Hepatocyte (in vitro differentiated cells): ENCODE measurements at places on chromosomes 12 and 14. TPM values are rescaled to one million over a fixed set of nuclear protein-coding genes. Genes with fewer than 3 reads are reported as not detected.
A peak's percentile ranks its signal among the peaks of the same experiment; 100 is the strongest.

GUCY2C gene
- polyA plus RNA-seq = 12.9 and 26.5 TPM in 2 replicates

AGAP2 gene
- polyA plus RNA-seq = 0.04 TPM in 2 replicates

GPR132 gene
- polyA plus RNA-seq = 0.23 and 0.41 TPM in 2 replicates

FAM181A gene
- 0.90 TPM in 1 of 2 replicates, not detected in the other for polyA plus RNA-seq

C14orf180 gene
- polyA plus RNA-seq = 1.1 and 4.5 TPM in 2 replicates

PROX2 gene
- 0.50 TPM in 1 of 2 replicates, not detected in the other for polyA plus RNA-seq

PMCH gene
- polyA plus RNA-seq = not detected in 2 replicates

HCAR2 gene
- polyA plus RNA-seq = 3.7 and 5.0 TPM in 2 replicates

BCL11B gene
- 0.28 and 0.50 TPM in 2 replicates for polyA plus RNA-seq

GPD1 gene
- 20.4 and 30.6 TPM in 2 replicates for polyA plus RNA-seq

HOXC10 gene
- 1.6 and 1.7 TPM in 2 replicates for polyA plus RNA-seq

PLEKHG3 gene
- polyA plus RNA-seq = 37.1 and 42.7 TPM in 2 replicates

GRCh38 chr12:107449891-107450290 lies 235.7 kb upstream of the PWP1 start:
- no peak for DNase-seq

GRCh38 chr12:106974511-106974910 lies 12.4 kb downstream of the MTERF2 start:
- DNase-seq = peak; percentile 45

DNA sequence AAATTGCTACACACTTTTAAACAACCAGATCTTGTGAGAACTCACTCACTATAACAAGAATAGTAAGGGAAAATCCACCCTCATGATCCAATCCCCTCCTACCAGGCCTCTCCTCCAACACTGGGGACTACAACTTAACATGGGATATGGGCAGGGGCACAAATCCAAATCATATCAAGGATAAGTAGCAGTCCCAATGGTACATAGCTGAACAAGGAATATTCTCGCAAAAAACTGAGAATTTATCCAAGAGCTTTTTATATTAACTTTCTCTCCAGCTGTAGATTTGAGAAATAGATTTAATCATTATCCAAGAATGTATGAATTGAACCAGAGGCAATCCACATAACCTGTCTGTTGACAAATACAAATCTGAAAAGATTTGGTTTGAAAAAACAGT lies 185.2 kb downstream of the TMTC3 start:
- no peak for DNase-seq

DNA sequence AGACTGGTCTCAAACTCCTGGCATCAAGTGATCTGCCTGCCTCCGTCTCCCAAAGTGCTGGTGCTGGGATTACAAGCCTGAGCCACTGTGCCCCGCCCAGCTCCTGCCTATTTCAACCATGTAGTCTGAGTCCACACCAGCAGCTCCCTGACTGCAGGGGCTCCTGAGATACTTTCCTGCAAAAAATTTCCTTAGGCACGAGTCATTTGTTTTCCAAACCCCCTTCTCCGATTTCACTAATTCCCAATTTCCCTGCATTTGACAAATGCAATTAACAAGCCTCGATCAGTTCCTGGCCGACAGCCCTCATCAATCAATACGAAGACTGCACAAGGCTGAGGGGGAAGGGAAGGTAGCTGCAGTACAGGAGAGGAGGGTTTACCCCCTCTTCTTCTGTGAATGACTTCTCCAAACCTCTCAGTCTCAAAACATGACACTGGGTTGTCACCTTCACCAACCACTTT lies 10.1 kb downstream of the PSMB5 start:
- no peak for DNase-seq

- DNase-seq = no peak
Measured at GRCh38 chr14:88078525-88078924, 73.6 kb downstream of the GPR65 start.

GRCh38 chr14:105168496-105168978 lies at the start of gene JAG2:
Gene JAG2 (minus strand): TSS chr14:105168776. CDS start chr14:105168420, 356 bp downstream.
- peak; percentile 56 for DNase-seq

GRCh38 chr12:103620395-103620794 lies 33.3 kb downstream of the STAB2 start:
- no peak for DNase-seq

DNA sequence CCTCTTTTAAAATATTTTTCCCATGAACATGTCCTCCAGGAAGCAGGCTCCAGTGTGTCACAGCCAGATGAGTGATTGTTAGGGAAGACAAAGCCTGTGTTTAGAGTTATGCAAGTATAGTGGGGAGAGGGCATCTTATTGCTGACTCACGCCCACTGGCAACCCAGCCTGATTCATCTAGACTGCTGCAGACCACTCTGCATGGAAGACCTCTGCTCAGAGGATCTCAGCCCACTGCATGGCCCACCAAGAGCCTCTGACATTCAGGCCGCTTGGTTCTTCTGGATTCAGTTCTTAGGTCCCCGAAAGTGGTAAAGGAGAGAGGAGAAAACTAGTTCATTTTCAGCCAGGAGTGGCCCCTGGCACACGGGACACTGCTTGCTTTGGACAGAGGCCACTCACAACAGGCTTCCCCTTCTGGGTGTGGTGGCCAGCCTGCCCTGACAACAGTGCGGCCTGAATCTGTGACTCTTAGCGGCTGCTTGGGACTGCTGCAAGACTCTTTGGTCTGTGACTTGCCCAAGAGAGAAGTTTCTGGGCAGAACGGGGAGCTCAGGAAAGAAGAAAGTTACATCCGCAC lies 266.3 kb downstream of the ZFP36L1 start:
- DNase-seq = no peak

DNA sequence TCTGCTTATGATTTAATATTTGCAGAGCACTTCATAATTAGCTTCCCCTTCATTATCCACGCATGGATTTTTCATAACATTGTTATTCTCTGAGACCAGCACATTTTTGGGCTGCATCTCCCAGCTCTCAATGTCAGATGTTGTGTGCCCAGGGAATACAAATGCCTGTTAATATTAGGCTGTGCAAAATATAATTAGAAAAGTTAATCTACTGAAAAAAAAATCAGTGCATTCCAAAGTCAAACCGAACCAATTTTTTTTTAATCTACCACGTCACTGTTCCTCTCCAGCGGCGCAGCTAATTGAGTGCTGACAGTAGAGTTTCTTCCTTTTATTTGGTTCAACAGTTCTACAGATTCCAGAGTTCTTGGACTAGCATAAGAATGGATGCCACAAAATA lies 191.0 kb upstream of the RGS6 start:
- DNase-seq = no peak

DNA sequence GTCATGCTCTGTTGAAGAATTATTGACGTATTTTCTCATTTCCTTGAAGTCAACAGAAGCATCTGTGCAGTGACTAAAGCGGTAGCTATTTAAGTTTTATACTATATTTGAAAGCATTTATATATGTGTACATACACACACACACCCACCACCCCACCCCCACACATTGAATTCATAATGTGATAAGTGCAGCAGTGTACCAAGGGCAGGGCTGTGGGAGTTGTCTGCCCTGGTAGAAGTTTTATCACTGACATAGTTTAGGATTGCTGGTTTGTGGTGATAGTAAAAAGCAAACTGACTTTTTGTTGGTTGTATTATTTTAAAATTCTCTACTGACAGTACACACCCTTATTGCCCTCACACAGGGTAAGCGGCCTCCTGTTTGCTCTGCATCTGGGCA lies 39.1 kb downstream of the GAS2L3 start:
- no peak for DNase-seq

- DNase-seq = peak; percentile 71
Measured at GRCh38 chr14:104393898-104394381, 185.6 kb upstream of the C14orf180 start.

- no peak for DNase-seq
Measured at GRCh38 chr12:98730412-98730811, 85.3 kb downstream of the APAF1 start.

DNA sequence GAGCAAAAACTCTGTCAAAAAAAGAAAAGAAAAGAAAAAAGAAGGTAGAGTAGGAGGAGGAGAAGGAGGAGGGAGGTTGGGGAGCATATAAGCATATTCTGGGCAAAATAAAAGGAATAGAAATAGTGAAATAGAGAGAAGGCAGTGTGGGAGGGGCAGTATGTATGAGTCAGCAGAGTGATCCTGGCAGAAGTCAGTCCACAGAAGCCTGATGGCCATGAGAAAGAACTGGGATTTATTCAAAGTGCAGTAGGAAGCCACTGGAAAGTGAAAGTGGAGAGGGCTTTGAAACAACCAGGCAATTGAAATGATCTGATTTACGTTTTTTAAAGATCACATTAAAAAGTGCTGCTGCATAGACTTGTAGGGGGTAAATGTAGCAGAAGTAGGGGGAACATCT lies 368.6 kb upstream of the USP15 start:
- DNase-seq = peak; percentile 11

- no peak for DNase-seq
Measured at GRCh38 chr12:54337854-54338650, 13.1 kb downstream of the COPZ1 start.

DNA sequence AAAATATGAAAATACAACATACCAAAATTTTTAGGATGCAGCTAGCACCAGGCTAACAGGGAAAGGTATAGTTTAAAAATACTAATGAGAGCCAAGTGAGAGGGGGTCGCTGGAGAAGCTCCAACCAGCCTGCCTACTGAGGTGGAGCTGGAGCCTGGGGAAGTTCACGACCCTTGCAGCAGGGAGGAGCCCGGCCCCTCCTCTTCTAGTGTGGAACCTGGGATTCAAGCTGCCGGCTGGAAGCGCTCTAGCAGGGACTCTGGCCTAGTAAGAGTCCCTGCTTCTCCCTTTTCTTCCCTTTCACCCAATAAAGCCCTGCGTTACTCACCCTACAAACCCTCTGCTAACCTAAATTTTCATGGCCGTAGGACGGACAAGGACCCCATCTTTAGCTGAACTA lies 5.0 kb upstream of the KCNK13 start:
- no peak for DNase-seq

- peak; percentile 57 for DNase-seq
Measured at GRCh38 chr14:104048758-104049507, 36.6 kb upstream of the ASPG start.

DNA sequence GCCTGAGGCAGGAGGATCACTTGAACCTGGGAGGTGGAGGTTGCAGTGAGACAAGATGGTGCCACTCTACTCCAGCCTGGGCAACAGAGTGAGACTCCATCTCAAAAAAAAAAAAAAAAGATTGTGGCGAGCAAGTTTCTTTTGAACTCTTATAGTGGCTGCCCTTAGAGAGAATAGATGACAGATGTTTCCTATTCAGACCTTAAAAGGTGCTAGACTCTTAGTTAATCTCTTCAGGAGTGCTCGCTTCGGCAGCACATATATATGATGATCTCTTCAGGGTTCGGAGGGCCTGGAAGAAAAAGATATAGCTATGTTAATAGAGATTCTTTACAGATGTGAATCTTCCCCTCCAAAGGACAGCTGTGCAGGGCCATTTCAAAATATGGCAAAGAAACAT lies 73.1 kb upstream of the AMN1 start:
- DNase-seq = no peak

DNA sequence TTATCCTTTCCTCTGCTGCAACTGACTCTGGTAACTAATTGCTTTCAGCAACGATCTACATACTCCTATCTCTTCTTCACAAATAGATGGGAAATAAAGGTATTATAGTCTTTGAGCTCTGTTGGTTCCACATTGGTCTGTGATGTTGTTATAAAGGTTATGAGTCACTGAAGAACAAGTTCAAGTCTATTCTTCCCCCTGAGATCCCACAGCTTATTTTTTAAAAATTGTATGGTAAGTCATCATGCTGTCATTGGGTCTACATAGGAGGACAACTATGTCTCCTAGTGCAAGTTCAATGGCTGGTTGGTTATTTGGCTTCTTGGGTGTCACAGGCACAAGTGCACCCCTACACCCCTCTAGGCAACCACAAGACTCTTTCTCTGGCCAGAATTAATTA lies 49.6 kb upstream of the PTCSC3 start:
- no peak for DNase-seq

- no peak for DNase-seq
Measured at GRCh38 chr12:67504026-67504425, 144.5 kb upstream of the DYRK2 start.

- DNase-seq = no peak
Measured at GRCh38 chr14:100523843-100524169, 63.4 kb downstream of the BEGAIN start.

GRCh38 chr12:21346542-21347205 lies 12.0 kb upstream of the SLCO1A2 start:
- no peak for DNase-seq

- no peak for DNase-seq
Measured at GRCh38 chr12:12693111-12693671, 2.8 kb downstream of the GPR19 start.

GRCh38 chr12:132238884-132239283 lies 90.5 kb downstream of the GALNT9 start:
- DNase-seq = no peak

GRCh38 chr12:48583728-48584127 lies 13.9 kb upstream of the LALBA start:
- DNase-seq = no peak

DNA sequence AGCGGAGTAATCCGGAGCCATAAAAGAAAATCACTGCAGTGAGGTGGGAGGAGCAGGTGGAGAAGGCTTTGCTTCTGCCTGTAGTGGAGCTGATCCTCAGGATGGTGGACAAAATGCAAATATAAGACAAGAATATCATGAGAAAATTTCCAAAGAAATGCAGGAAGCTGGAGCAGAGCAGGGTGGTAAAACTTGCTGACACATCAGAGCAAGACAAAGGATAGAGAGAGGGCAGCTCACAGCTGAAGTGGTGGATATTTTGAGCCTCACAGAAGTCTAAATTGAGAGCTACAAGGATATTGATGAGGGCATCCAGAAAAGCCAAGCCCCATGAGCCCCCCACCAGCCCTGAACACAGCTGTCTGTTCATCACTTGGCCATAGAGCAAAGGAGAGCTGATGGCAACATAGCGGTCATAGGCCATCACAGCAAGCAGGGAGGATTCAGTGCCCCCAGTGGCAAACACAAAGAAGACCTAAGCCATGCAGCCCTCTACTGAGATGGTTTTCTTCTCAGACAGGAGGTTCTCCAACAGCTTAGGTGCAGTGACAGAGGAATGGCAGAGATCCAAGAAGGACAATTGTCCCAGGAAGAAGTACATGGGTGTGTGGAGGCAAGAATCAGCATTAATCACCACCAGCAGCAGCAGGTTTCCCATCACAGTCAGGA lies 30.0 kb upstream of the ANP32D start:
- DNase-seq = no peak

- DNase-seq = no peak
Measured at GRCh38 chr14:80544366-80544765, 333.1 kb upstream of the DIO2 start.

DNA sequence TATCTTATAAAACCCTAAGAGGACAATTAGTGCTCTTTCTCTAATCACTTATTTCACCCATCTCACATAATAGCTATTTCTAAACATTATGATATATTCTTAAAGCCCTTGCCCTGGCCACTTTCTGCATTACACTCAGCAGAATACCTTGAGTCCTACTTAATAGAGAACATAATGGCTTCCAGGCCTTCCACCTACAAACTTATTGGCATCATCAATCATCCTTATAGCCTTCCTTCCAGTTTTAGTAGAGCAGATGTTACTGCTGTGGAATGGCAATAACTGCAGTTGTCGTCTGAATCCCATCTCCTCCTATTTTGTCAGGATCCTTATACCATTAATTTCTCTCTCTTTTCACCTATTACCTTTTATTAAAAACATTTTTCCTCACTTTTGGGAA lies 1127.4 kb downstream of the LRFN5 start:
- DNase-seq = no peak
